ENCODE measurements at places on chromosomes 2 and 18.

DNA sequence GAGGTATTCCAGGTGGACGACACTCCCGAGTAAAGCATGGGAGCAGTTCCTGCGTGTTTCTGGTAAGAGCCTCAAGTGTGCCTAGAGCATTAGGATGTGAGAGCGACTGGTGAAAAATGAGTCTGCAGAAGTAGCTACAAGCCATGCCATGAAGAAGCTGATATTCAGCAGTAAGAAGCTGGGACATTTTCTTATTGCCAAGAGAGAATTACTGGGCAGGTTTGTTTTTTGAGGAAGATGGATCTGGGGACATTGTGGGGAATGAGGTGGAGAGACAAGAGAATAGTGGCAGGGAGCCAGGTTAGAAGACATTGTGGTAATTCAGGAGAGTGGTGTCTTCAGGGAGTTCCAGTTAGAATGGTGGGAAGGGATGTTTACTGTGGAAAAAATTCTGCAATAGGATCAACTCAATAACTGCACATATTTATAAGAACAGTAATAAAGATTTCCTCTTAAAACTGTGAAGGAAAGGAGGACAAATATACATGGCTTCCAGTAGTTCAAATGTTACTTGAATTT is 38.2 kb downstream of the CRIM1 start:
- DNase-seq: peak; percentile 44

DNA sequence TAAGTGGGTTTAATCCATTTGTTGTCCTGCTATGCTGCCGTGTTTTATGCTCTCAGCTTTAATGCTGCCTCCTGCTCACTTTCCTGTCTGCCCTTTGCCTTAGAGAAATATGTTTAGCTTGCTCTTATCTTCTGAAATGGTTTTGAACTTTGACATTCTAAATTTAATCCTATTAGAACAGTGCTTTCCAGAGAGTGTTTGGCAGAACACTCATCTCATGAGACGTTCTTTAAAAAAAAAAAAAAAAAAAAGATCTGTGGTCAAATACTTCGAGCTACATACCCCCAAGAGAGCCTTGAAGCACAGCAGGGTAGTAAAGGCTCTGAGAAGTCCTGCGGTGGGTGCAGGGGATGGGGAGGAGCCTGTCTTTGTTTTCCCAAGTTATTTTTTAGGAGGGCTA is 161.3 kb downstream of the SPP2 start:
- DNase-seq: no peak

DNA sequence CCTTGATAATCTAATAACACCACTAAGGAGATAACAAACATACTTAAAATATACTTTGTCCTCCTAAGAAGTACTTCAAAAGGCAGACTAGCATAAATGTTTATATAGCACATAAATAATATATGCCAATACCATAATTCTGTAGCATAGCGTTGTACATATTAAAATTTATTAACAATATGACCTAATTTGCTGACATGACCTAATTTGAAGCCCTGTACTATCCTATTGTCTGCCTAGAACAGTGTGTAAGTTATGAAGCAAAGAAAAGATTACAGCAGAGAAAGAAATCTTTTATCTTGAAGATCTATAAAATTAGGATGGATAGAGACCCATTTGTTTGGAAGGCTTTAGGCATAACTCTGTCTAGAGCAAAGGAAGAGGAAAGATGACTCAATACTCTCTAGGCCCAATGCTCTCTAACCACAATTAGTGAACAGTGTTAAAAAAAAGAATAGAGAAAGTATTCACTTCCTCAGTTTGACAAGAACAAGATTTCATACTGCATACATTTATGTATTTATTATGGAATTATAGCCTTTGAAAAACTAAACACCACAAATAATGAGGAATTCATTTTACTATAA is 231.3 kb downstream of the ZRANB3 start:
- peak; percentile 38 for DNase-seq

- peak; percentile 5 for DNase-seq
Measured at GRCh38 chr2:195984923-195985726, 83.5 kb downstream of the DNAH7 start.

DNA sequence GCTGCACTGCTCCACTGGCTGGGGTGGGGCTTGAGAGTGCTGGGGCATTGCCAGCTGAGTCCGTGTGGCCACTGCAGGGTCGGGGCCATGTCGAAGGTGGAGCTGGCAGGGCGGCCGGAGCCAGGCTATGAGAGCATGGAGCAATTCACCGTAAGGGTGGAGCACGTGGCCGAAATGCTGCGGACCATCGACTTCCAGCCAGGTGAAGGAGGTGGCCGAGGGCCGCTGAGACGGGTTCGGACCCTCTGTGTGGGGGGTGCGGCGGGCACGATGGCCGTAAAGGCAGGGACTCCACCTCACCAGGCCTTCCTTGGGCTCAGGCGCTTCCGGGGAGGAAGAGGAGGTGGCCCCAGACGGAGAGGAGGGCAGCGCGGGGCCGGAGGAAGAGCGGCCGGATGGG is 2.1 kb downstream of the UCN start:
- DNase-seq: no peak

GRCh38 chr18:54109131-54109683 is 115.3 kb downstream of the MBD2 start:
- peak; percentile 48 for DNase-seq

- peak; percentile 21 for DNase-seq
Measured at GRCh38 chr18:77124452-77124922, 8.1 kb downstream of the MBP start.

GRCh38 chr2:118530976-118531375 is 316.5 kb downstream of the EN1 start:
- peak; percentile 90 for DNase-seq

- DNase-seq: peak; percentile 3
Measured at GRCh38 chr2:138502255-138503086, 901 bp downstream of the SPOPL start.

DNA sequence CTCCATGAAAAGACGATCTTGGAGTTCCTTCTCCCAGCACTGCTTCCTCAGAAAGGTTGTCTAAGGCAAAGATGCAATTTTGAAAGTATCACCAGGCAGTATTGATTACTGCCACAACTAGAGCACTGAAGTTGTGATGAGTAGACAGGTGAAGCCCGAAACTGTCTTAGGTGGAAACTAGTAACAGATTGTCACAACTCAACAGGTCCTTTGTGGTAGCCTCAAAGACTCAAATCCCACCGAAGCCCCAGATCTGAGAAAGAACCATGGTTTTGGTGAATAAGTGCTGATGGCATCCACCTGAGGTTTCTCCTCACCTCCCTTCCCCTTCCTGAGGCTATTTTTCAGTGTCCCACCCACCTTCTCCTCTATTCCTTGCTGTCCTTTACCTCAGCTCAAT is 248.0 kb downstream of the DSEL start:
- no peak for DNase-seq

GRCh38 chr2:37436323-37436722 is 91.9 kb downstream of the QPCT start:
- peak; percentile 38 for DNase-seq

GRCh38 chr2:68506170-68506569 is 38.8 kb downstream of the APLF start:
- DNase-seq: no peak

- DNase-seq: no peak
Measured at GRCh38 chr2:131366643-131367042, 2.7 kb upstream of the RAB6D start.

GRCh38 chr18:54269893-54270844 is 852 bp downstream of the POLI start:
- peak; percentile 49 for DNase-seq

- DNase-seq: no peak
Measured at GRCh38 chr2:105598829-105599698, 145.6 kb upstream of the NCK2 start.

GRCh38 chr2:3460831-3461800 is 58.2 kb downstream of the ADI1 start:
- DNase-seq: no peak

GRCh38 chr2:213544940-213545339 is 260.7 kb downstream of the SPAG16 start:
- DNase-seq: no peak

DNA sequence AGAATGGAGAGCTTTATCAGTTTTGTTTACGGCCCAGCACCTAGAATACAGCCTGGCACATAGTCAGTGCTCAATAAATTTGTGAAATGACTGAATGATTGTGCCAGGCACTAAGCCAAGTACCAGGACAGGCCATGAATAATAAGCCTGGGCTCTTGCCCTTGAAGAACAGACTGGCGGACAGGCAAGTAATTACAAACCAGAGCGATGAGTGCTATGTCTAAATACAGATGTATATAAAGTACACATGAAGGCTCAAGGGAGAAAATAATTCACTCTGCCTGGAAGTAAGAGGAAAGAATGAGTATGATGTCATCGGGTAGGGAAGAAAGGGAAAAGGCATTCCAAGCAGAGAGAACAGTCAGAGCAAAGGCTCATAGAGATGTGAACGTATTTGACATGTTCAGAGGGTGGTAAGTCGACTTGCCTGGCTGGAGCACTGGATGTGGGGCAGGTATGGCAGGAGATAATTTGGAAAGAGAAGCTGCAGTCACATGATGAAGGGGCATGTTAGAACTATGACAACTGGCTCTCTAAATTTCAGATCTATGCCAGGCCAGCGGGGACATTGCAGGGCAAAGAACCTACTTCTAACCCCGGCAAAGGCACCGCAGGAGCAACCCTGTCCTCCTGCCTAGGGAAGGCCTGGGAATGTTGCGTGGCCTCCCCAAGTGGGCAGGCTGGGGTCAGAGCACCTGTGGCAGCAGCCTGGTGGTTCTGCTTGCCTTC is 119.1 kb upstream of the STPG4 start:
- peak; percentile 91 for DNase-seq

GRCh38 chr18:35178260-35178659 is 62.6 kb upstream of the ZNF397 start:
- DNase-seq: peak; percentile 76

GRCh38 chr18:75531212-75531850 is 103.8 kb upstream of the SMIM21 start:
- no peak for DNase-seq

GRCh38 chr2:42848265-42848664 is 55.9 kb upstream of the HAAO start:
- DNase-seq: no peak

- peak; percentile 35 for DNase-seq
Measured at GRCh38 chr2:221641181-221641871, 69.2 kb upstream of the EPHA4 start.

GRCh38 chr18:50131591-50131990 is 63.4 kb downstream of the MYO5B start:
- no peak for DNase-seq

- peak; percentile 47 for DNase-seq
Measured at GRCh38 chr18:33495278-33495677, 54.8 kb upstream of the CCDC178 start.

- no peak for DNase-seq
Measured at GRCh38 chr2:241109210-241110088, 7.4 kb upstream of the MTERF4 start.

GRCh38 chr2:193843675-193844074 is 1648.9 kb upstream of the TMEFF2 start:
- no peak for DNase-seq

DNA sequence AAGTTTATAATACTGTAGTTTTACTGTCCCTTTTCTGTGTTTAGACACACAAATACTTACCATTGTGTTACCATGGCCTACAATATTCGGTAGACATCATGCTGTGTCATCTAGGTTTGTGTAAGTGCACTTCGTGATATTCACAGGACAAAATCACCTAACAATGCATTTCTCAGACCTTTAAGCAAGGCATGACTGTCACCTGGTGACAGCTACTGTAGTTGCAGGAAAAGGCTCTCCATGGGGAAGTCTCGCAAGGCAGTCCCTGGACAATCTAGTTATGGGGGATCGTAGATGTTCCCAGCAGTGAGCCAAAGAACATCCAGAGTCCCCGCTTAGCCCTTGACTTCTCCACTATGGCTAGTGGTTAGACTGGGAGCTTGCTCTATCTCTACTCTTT is 73.1 kb downstream of the EIF2AK3 start:
- DNase-seq: no peak

GRCh38 chr2:222307978-222308730 is 9.4 kb upstream of the PAX3 start:
- DNase-seq: no peak

- DNase-seq: no peak
Measured at GRCh38 chr2:127584516-127585033, 49.1 kb downstream of the MYO7B start.

DNA sequence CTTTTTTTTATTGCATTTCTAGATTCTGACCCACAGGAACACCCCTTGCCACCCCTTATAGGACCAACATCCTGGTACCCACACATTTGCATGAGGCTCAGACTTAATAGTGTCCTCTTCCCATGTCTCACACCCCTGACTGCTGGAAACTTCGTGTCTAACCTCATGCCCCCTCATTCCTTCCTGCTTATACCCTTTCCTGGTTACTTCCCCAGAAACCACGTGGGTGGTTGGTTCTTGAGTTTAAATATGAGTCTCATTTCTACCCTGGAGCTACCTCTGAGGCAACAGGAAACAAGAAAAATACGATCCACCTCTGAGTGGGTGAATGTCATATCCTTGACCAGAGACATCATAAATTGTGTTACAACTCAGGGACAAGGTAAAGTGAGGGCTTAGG is 1.6 kb downstream of the TNP1 start:
- DNase-seq: peak; percentile 36

- no peak for DNase-seq
Measured at GRCh38 chr2:217960351-217960750, 42.4 kb downstream of the TNS1 start.

GRCh38 chr2:180829261-180829660 is 151.1 kb upstream of the UBE2E3 start:
- no peak for DNase-seq

GRCh38 chr2:240396623-240397541 is 38.6 kb upstream of the GPC1 start:
- DNase-seq: no peak

GRCh38 chr18:46362533-46362932 is 258.3 kb downstream of the HAUS1 start:
- no peak for DNase-seq

DNA sequence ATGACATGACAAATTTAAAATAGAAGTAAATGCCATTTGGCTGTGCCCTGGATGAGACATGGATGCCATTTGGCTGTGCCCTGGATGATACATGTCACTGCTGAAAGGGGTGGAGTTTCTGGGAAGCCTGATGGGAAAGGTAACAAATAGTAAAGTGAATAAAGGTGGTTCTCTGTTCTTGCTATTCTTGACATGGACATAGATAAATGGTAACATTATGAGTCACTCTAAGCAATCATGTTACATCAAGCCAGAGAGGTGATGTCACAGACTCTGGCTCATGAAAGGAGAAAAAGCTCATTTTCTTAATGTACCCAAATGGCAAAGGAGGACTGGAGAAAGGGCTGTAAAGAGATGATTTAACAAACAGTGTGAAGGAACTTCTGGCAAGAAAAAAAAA is 86.4 kb downstream of the EML6 start:
- DNase-seq: peak; percentile 56

GRCh38 chr18:35345460-35345921 is 1.3 kb upstream of the ZNF24 start:
- DNase-seq: no peak

DNA sequence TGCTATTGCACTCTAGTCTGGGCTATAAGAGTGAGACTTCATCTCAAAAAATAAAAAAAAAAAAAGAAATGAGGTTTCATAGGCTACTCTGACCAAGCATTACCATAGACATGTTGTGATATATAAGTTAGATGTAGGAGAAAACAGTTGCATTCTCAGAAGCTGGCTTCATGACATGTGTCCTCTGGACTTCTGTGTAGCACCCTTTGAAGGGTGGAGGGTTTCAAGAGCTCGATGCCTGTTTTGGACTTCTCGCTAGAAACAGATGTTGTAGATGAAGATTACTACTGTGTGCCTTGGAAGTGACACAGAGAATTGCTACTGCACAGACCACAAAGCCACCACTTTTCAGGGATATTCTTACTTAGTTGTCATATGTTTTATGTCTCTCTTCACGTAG is 91.0 kb downstream of the TMEM247 start:
- DNase-seq: no peak
